ENCODE measurements at places on chromosomes 5 and 9.
A peak's percentile ranks its signal among the peaks of the same experiment; 100 is the strongest.

DNA sequence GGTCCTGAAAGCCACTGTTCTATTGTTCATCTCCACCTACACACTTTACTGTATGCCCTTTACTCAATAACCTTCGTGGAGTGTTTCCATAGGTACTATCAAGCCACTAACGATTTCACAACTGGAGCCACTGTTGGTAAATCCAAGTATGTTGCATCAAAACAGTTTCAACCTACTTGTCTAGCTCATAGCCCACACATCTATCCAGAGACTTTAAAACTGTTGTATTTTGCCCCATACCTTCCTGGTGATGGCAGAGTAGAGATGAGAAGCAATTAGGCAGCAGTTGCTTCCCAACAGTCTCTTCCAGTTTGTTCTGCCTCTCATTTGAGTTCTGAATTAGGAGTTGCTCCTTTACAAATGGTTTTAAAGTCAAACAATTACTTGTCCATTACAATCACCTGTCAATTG lies 607 bp downstream of the FAXDC2 start:
- DNase-seq, result peak; percentile 68

- no peak for DNase-seq
These were observed 7.3 kb upstream of the ROPN1L start for GRCh38 chr5:10434392-10434791.

- DNase-seq, result peak; percentile 67
These were observed 2.0 kb upstream of the PHPT1 start for GRCh38 chr9:136847088-136847825.

GRCh38 chr5:109413458-109413857 lies 3.7 kb upstream of the PJA2 start:
- peak; percentile 64 for DNase-seq

DNA sequence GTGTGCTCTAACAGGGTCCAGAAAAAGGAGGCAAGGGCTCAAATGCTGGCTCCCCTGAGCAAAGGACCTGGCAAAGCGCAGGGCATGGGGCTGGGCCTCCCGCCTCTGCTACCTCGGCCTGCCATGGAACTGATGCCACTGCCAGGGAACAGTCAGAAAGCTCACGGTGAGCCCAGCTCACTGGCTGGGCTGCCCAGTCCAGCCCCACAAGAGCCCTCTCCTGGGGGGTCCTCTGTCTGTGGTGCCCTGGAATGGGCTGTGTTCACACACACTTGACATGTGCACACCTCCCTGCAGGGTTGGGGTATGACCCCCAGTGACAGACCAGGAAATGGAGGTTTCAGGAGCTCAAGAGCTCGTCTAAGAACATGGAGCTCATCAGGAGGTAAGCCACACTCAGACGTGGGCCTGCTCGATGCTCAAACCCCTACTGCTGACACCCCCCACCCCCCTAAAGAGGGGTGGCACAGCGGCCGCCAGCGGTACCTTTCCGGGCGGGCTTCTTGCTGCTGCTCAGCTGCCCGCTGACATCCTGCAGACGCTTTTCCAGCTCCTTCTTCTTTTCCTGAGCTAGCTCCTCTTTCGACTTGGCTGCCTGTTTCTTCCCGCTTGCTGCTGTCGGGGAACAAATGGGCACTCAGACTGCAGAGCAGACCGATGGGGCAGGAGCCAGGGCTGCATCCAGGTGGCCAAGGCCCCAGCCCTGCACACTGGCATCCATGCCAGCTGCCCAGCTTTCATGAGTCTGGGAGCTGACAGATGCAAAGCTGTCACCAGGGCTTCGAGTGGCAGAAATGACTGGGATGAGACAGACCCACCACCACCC lies 9.1 kb downstream of the BRD3OS start:
- DNase-seq, result no peak

DNA sequence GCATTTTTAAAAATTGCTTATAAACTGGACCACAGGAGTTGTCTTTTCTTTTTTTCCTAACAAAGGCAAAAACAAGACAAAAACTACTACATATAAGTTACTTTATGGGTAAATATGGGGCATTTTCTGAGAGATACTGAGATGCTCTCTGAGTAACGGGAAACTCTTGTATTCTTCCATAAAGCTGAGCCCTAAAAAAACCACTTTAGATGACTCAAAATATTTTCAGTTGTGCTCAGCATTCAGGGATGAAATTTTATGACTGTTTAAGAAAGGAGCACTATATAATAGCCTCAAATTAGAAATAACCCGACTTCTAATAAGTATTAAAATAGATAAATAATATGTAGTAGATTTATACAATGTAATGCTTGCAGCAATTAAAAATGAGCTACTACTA lies 644.5 kb downstream of the KCTD16 start:
- no peak for DNase-seq

DNA sequence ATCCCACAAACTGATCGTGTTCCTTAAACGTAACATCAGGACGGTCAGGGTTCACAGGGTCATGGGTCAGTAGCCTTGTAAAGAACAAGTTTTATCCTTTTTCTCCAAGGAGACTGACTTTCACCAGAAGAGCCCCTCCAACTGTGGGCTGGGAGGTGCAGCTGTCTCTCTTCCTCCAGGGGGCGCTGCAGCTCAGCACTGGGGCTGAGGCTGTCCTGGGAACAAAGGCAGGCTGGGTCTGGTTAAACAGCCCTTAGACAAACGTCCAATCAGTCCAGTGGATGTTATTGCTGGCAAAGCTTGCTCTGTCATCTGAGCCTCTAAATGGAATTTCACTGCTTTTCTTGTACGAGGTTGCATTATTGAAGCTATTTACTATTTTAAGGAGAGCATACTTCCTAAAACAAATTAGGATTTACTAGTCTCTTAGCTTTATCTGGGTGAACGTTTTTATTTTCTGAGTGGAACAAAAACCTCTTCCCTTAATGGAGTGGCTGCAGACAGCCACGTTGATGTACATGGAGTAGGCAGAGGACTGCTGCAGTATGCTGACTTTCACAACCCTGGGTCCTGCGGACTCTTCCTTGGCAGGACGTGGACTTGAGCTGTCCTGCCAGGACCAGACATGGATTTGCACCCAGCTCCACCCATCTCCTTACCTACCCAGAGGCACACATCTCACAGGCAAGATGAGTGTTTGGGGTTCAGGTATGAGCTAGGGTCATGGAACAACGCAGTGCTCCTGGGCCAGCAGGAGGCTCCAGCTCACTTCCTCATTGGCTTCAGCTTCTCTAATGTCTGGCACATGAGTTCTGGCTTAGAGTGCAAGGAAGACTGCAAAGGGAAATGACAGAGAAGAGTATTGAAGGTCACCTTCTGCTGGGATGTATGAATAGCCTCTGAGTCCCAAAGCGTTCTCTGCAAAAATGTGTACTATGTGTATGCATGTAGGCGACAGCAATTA lies 7.8 kb downstream of the EXOSC2 start:
- DNase-seq, result peak; percentile 84

DNA sequence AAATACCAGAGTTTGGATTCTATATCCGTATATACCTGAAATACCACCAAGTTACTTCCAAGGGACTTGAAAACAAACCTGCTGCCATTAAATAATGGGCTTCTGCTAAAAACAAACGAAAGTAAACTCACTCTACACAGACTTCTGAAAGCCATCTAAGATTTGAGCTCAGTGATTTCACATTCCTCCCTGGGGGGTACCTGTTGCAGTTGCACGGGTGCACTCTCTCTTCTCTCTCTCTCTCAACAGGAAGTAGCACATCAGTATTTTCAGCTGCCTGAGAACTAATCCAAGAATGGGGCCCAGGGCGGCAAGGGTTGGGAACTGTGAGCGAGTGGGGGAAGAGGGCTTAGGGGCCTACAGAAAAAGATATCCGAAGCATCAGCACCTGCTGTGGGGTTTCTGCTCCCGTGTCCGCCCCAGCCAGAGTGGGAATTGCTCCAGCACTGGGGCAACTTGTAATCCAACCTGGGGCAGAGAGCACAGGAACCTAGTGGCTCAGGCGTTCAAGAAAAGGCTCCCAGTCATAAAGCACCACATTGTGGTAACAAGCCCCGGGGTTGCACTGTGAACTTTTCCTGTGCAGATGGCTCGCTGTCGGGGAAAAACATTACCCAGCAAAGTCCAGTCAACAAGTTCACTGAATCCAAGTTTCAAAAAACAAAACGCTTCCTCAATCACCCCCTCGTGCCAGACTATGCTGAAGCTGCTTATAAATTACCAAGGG lies 99.8 kb downstream of the EFNA5 start:
- DNase-seq, result no peak

- DNase-seq, result peak; percentile 11
These were observed 68.9 kb upstream of the PITX1 start for GRCh38 chr5:135102716-135103574.

Data from lung (tissue), 17 donors.